ENCODE measurements at places on chromosomes 7 and 10.

GRCh38 chr7:1225441-1226185 is 7.1 kb upstream of the UNCX start:
- DNase-seq, result peak; percentile 40

- DNase-seq, result peak; percentile 21
These were observed 15.1 kb downstream of the LRRTM3 start for GRCh38 chr10:66940965-66941364.

DNA sequence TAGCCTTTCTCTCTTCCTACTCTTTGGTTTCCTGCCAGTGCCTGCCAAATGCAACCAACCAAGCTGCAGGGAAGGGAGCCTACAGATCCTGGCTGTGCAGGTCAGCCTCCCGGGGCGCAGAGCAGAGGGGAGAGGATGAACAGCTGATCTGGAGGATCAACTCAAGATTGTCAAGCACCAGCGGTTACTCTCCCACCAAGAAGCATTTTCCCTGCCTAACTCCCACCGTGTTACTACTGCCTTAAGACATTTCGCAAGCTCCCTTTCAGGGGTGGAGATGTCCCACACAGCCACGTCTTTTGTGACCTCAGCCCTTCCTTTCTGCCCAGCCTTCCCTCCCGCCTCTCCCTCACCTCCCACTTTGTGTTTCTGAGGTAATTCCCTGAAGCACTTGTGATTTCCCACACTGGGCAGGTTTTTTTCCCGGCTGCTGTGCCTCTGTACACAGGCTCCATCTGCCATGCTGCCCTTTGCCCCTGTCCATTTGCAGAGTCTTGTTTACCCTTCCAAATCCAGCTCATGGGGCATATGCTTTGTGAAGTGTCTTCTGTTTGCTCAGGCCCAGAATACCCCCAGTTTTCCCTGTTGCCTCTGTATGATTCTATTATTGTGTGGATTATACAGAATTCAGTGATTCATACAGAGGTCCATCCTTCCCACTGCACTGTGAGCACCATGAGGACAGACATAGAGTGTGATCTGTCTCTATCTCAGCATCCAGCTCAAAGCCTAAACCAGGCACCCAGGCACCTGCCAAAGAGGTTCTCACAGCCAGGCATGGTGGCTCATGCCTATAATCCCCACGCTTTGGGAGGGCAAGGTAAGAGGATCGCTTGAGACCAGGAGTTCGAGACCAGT is 40.9 kb upstream of the PAPSS2 start:
- no peak for DNase-seq

DNA sequence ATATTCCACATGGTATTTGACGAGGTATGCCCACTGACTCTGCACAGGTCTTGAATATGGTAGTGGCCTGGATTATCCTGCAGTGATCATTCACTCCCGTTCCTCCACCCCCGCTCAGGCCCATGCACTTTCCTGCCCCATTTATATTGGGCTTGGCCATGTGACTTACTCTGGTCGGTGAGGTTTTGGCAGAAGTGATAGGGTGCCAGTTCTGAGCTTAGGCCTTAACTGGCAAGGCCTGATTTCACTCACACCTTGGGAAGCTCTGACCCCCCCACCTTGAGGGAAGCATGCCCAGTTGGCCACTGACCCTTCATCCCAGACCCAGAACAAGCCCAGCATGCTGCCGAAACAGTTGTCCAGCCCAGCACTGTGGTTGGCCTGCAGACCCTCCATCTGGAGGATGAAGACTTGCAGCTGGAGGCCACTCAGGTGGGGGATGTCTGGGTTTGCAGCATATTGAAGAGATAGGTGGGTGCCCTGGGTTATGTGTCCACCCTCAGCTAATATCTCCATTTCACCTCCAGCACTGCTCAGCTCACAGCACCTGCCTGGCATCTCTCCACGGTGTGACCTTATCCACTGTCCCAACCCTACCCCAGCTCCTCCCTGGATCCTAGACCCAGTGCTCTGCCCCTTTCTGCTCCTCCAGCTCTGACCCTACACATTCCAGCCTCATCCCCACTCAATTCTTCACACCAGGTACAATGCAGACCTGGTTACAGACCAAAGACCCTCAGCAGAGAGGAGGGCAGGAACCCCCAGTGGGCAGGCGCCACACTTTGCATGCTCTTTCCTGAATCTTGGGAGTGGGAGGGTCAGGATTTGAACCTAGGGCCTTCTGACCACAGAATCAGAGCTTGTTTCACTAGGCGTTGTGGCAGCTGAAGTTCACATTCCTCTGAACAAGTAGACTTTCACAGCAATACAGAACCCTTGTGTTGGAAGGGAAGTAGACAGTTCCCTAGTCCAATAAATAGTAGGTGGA is 138.1 kb upstream of the CHST15 start:
- no peak for DNase-seq

DNA sequence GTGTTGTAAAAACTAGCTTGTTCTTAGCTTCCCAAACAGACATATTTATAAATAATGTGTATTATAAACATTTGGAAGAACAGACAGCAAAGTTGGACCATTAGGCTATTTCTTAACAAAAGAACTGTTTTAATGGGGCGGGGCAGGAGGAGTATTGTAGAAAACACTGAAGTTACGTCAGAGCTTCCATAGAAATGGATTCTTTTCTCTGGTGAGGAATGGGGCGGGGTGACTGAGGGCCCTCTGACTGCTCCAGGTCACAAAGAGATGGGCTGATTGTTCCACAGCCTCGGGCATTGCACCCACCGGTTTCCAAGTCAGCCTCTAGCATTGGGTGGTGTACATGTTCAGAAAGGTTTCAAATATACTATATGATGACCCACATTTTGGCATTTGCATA is 36.8 kb upstream of the ADAM12 start:
- peak; percentile 15 for DNase-seq

GRCh38 chr7:103447073-103447960 is 1.3 kb upstream of the SLC26A5 start:
- peak; percentile 55 for DNase-seq

- DNase-seq, result no peak
These were observed 47.8 kb downstream of the NPTX2 start for GRCh38 chr7:98664882-98665281.

GRCh38 chr7:32047801-32048200 is 22.4 kb downstream of the PDE1C start:
- DNase-seq, result no peak

- DNase-seq, result no peak
These were observed 141.2 kb downstream of the WDR37 start for GRCh38 chr10:1197384-1197783.

GRCh38 chr7:130430841-130431666 is 9.8 kb downstream of the CEP41 start:
- peak; percentile 79 for DNase-seq

DNA sequence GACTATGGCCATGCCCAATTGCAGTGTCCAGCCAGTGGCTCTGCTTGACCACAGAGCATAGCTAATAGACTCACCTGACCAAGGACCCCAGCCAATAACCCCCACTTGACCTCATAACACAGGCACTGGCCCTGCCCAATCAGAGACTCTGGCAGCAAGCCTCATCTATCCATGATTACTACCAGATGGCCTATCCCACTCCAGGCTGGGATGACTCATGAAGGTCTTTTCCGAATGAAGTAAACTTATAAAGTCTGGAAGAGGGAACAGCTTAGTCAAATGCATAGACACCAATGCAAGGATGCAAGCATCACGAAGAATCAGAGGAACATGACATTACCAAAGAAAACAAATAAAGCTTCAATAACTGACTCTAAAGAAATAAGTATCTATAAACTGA is 141.4 kb downstream of the TMEM168 start:
- no peak for DNase-seq

DNA sequence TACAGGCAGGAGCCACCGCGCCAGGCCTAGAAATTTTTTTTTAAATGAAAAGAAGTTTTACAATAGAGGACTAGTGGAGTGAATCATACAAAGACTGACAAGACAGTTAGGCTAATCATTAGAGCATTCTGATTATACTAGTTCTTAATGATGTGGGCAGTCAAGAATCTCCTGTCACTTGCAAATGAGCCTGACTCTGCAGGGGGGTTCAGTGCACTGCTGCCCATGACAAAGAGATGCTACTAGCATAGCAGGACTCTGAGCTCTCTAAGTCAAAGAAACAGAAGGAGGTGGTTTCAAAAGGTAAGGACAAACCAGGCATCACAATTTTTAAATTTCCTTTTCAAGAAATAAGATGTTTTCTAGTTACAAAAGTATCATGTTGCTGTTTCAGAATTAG is 59.0 kb downstream of the CCDC6 start:
- no peak for DNase-seq

DNA sequence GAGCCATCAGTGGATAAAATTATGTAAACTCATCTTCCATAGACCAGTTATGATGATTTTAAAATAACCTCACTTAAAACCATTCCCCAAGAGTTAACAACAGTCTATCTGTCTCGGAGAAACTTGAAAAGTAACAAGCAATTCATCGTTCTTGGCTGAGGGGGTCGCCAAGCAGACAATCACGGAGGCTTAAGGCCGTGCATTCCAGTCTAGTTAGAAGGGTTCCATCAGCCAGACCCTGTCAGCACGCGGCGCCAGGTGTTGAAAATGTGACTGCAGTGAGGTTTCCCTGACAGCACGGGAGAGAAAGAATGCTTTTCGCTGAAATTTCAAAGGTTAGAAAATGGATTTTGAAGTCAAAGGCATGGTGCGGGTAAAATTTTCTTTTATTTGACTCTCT is 1025.0 kb upstream of the CELF2 start:
- no peak for DNase-seq

DNA sequence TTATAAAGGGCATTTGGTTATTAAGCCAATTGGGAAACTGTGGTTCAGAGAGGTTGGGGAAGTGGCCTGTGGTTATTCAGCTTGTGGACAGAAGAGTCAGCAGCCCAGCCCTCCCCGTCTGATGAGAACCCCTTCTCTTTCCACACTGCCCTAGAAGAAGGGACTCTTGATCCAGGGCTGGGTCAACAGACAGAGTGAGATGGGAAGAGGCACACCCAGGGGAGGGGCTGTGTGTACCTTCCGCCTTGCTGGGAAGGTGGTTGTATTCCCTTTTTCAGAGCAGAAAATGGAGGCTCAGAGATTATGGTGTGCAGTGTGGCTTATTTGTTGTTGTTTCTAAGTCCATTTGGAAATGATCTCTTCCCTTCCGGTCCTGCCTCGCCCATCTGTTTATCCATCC is 103.4 kb downstream of the GRK5 start:
- DNase-seq, result no peak

- no peak for DNase-seq
These were observed 63.8 kb downstream of the CALML3 start for GRCh38 chr10:5588603-5589002.

GRCh38 chr10:130387936-130388580 is 251.9 kb downstream of the GLRX3 start:
- no peak for DNase-seq

DNA sequence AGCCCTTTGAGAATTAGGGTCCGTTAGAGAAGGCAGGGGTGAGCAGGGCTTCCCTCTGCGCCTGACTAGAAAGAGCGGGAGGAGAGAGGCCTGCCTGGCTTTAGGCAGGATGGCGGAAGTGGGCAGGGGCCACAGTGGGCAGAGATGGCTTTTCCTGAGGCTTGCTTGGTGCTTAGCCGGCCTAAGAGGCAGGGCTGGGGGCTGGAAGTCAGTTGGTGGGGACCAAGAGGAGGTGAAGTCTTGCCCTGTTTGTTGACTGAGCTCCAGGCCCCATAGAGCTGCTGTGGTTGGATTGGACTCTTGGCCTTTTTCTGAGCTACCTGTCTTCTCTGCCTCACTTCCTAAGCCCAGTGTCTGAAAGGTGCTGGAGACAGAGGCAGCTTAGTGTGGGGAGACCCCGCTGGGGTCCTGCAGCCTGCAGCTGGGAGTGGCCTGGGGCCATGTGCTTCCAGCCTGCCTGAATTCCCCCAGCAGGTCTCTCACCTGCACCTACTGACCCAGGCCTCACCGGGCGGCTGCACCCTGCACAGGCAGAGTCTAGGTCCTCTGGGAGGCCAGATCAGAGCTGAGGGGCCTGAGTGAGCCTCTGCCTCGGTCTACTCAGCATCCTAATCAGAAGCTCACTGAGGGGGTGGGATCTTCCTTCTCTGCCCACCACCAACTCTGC is 4.8 kb downstream of the FAM241B start:
- no peak for DNase-seq

GRCh38 chr10:71286521-71287294 is 32.4 kb upstream of the SLC29A3 start:
- DNase-seq, result no peak

DNA sequence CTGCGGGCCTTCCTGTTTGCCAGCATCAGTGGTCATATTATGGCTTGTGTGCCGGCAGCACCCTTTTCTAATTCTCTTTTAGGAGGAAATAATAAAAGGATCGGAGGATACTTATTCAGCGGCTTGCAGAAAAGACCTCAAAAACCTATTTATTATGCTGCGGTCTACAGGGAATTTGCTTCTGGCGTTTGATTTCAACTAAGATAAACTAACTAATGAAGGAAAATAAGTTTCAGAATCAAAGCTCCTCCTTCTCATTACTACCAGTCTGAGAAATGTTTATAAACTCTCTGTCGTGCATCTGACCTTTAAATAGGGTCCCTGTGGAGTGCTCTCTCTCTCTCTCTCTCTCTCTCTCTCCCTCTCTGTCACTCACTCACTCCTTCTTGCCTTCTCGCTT is 335.0 kb upstream of the GLI3 start:
- DNase-seq, result no peak

DNA sequence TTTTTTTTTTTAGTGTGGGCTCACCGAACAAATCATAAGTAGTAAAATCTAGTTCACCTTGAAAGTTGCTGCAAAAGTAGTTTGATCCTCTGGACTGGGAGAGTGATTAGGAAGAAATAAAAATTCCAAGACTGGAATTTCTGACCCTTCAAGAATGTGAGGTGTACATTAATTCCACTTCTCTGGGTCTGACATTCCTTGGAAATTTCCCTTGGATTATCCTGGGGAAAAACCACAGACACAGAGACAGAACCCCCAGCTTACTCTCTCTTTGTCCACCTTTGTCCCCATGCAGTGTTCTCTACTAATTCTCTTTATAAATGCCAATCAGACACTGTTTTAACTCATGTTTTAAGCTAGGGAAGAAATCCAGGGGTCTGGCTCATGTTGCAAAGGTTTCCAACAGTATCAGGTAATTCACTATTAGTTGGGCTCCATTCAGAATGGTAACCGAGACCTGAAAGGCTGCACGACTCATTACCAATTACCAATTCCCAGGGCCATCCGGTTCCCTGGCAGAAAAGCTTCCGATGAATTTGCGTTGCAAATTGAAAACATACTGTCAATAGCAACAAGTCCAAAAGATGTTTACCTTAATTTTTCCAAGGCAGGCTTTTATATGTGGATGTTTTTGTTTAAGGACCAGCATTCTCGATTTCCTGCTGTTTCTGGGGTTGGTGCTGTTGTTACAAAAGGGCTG is 86.3 kb downstream of the BAMBI start:
- no peak for DNase-seq

Data from adipocyte (in vitro differentiated cells).